Stimulated activated CD8-positive, alpha-beta memory T cell treated with anti-CD3 and anti-CD28 coated beads, Interleukin-4, amount 100 ng/mL, for 24 hours (primary cell): ENCODE measurements at places on chromosomes 7 and 10.

DNA sequence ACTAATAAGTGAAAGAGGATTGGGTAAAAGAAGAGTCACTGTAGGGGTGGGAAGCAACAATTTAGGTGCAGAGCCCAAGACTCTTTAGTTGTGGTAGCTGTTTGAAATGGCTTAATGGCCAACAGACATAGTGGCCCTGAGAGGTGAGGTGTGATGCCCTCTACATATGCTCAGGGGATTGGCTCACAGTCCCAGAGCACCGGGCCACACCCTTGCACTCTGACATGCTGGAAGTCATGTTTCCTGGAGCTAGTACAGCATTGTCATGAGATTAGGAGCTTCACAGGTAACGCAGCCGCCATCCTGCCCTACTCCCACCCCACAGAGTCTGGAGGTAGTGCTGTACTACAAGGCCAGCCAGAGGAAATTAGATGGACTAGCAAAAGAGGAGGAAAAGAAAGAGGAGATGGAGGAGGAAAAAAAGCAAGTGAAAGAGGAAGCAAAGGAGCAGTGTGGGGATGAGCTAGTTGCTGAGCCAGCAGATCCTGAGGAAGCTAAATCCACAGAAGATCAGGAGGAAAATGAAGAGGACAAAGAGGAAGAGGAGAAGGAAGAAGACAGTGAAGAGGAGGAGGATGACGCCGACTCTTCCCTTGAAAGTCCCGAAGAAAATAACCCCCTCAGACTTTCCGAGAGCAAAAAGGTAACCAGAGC is 14.8 kb upstream of the FLNC start:
- DNase-seq: no peak

DNA sequence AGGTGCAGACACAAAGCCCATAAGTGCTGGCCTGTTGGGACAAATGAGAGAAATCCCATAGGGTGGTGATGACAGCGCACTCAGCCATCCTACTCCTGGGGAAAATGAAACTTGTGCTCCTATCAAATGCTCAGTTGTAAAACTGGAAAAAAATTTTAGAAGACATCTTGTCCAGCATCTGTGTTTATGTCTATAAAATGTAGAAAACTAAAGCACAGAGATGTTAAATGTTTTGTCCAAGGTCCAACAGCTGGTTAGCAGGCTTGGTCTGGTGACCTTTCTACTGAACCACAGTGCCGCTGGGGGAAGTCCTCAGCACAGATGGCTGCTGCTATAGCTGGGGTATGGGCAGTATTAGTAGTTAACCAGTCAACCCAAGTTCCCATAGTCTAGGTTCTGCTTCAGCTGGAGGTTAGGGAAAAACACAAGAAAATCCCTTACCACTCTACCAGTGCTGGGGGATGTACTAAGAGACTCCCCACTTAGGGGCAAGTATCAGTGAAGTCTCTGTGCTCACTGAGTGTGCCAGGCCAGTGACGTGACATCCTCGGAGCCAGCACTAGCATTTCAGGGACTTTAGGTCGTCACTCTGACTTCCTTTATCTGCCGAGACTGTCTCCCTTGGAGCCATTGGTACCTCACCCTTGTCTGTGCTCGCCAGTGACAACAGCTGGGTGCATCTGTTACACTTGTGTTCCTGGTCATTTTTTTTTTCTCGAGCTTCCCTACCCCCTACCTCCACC is 1.9 kb downstream of the TSPAN33 start:
- DNase-seq: no peak

- DNase-seq: no peak
Measured at GRCh38 chr7:19620470-19620869, 88.4 kb downstream of the POLR1F start.

- DNase-seq: no peak
Measured at GRCh38 chr7:30347226-30348082, 63.1 kb downstream of the ZNRF2 start.

DNA sequence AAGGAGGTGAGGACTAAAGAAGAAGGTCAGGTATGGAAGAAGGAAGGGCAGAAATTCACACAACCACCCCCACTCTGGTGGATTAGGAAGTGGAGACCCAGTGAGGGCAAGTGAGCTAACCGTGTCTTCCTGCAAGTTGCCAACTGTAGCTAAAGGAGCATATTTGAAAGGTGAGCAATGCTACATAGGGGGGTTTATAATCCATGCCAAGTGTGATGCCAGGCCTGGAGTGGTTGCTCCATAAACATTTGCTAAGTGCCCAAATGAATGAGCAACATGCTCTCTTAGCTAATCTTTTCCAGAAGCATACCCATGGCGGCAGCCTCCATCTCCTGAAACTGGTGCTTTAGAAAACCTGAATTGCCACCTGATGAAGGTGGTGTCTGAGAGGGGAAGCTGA is 121.6 kb downstream of the LRRC18 start:
- DNase-seq: no peak

DNA sequence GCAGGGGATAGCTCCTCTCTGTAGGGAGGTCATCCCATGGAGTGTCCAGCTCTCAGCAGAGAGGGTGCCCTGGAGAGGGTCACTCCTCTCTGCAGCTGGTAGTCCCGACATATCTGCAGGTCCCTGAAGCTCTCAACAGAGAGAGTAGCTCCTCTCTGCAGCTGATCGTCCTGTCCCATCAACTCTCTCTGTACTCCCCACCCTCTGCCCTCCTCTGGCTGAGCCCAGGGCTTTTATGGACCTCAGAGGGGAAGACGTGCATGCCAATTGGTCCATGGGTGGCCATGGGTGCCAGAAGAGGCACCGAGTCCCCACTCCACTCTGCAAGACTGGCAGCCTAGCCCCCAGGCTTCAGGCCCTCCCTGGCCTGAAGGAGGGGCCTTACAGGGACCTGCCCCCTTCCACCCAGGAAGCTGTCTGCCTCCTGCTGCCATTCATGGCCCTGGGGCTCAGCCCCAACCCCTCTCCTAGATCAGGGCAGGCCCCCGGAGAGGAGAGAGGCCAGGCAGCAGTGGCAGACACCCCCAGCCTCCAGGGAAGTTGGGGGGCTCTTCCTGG is 9.0 kb upstream of the BLVRA start:
- DNase-seq: no peak

- DNase-seq: no peak
Measured at GRCh38 chr10:109877546-109877945, 45.8 kb downstream of the XPNPEP1 start.

GRCh38 chr7:63113713-63114285 is 884.9 kb upstream of the ZNF722 start:
- no peak for DNase-seq

- DNase-seq: no peak
Measured at GRCh38 chr10:129101232-129101980, 365.6 kb upstream of the MGMT start.
